ENCODE measurements at places on chromosomes 16 and 17. TPM values are rescaled to one million over a fixed set of nuclear protein-coding genes. Genes with fewer than 3 reads are reported as not detected.

DNA sequence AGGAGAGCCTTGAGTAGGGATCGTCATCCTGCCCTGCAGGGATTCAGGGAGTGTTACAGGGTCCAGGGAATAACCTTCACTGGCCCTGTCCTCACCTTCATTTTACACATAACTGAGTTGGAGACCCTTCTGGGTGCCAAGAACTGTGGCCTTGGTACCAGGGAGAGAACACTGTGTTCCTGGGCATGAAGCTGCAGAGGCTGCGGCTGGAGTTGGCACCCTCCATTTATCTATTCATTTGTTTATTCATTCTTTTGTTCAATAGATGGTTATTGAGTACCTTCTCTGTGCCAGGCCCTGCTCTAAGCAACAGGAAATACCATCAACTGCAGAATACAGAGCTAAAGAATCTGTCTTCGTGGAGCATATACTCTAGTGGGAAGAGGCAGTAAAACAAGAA, 6.7 kb downstream of the ABCC3 start:
- peaks cover 24% of the 10 kb centered on the region for H3K27me3 ChIP-seq
- no peaks in the 10 kb centered on the region for H3K36me3 ChIP-seq
- H3K4me1 ChIP-seq: peaks cover 16% of the 10 kb centered on the region
- H3K27ac ChIP-seq: no peak overlapping the region

- H3K4me3 ChIP-seq: peak overlapping the region; percentile 82
- no peaks in the 10 kb centered on the region for H3K27me3 ChIP-seq
- peak overlapping the region; percentile 67 for H3K27ac ChIP-seq
- no peak for DNase-seq
Observed at GRCh38 chr16:2475413-2476344, 752 bp downstream of the TBC1D24 start.

- no peak overlapping the region for H3K27ac ChIP-seq
- H3K4me3 ChIP-seq: no peak overlapping the region
- no peak for DNase-seq
- H3K27me3 ChIP-seq: no peaks in the 10 kb centered on the region
Observed at GRCh38 chr16:57648125-57648524, 19.7 kb downstream of the ADGRG1 start.

SSTR5 gene
- total RNA-seq: 1.8 TPM

TMEM98 gene
- total RNA-seq: 161 TPM
